ENCODE measurements at places on chromosomes 16 and 17. TPM values are rescaled to one million over a fixed set of nuclear protein-coding genes. Genes with fewer than 3 reads are reported as not detected.

TEDC2 gene
- 0.84 TPM for total RNA-seq

MED31 gene
- total RNA-seq, result 8.4 TPM

C16orf74 gene
- 0.87 TPM for total RNA-seq

EPX gene
- not detected for total RNA-seq

GRAP gene
- total RNA-seq, result 4.0 TPM

HSF5 gene
- not detected for total RNA-seq

DNA sequence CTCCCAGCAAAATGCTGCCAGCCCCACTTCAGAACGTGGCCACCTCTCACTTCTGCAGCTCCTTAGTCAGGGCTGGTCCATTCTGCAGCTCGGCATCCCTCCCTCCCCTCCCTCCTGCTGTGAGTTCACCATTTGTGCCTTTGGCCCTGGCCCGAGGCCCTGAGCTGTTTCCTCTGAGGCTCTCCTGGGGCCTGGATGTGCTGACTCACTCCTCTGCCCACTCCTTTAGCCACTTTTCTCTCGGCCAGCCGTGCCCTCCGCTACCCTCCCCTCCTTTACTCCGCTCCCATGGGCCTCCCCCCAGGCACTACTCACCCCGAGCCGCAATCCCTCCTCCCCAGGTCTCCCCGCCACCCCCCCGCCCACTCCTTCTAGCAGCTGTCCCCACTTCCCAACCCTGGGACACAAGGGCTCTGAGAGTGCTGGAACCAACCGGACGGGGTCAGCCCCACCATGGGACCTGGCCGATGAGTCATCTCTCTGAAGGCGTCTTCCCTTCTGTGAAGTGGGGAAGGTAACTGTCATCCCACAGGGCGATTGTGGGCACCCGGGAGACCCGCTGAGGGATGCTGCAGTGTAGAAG is 11.5 kb downstream of the KCNG4 start:
- peak; percentile 92 for DNase-seq

DNA sequence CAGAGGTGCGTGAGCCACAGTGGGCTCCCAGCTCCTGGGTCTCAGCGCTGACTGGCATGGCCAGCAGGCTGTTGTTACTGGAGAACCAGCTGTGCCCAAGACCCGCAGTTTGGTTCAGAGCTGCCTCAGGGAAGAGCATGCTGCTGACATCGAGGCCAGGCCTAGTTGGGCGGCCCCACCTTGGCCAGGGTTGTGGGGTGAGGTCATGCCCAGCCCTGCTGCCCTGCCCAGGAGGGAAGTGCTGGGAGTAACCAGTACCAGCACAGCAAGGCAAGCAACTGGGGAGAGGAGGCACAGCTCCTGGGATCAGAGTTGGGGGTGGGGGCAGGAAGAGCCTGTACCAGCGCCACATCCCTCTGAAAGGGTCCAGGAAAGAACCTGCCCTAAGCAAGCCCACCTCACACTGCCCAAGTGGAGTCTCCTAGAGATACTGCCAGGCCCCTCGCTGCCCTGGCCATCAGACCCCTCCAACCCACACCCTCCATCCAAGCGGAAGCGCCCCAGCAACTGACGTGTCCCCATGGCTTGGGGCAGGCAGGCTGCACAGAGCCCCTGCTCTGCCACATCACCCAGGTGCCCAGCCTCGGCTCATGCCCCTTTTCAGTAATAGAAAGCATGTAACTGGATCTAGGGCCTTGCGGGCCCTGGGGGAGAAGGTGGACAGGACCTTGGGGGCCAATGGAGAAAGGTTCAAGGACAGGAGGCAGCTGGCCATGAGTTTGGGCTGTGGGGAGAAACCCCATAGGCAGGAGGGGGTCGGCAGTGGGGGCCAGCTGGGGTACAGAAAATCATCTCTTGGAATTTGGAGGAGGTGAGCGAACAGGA is 990 bp downstream of the DOK4 start:
- DNase-seq, result peak; percentile 77

DNA sequence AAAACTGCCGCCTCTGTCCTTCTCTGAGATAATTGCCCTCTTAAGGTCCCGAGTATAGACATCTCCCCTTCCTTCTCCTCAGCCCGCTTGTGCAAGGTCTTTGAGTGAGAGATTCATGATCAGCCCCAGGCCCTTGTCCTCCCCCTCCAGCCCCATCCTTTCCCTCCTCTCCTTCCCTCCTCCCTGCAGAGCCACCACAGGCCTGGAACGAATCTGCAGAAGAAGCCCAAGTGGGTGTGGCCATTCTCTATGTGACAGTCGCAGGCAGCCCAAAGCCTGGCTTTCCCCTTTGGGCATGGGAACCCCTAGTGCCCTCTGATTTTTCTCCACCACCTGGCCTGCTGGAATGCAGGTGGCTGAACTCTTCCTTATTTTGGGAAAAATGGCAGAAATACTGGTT is 7.2 kb upstream of the NDRG4 start:
- peak; percentile 29 for DNase-seq

- no peak for DNase-seq
Observed at GRCh38 chr17:82204831-82205719, 7.6 kb downstream of the CCDC57 start.

DNA sequence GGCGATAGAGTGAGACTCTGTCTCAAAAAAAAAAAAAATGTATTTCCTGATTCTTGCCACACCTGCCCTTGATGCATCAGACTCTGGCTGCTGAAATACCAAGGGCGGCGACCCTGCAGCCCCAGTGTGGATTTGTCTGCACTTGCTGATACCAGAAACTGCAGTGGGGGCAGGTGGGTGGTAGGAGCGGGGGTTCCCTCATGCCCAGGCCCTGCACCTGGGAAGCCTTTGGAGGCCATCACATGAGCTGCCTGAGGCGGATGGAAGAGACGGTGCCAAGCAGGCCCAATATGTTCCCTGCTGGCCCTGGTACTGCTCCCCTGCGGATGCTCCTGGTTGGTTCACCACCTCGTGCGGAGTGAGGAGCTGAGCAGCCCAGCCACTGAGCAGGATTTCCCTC is 50.6 kb downstream of the MARF1 start:
- no peak for DNase-seq

- DNase-seq, result peak; percentile 5
Observed at GRCh38 chr16:11583889-11584565, 2.7 kb downstream of the LITAF start.

DNA sequence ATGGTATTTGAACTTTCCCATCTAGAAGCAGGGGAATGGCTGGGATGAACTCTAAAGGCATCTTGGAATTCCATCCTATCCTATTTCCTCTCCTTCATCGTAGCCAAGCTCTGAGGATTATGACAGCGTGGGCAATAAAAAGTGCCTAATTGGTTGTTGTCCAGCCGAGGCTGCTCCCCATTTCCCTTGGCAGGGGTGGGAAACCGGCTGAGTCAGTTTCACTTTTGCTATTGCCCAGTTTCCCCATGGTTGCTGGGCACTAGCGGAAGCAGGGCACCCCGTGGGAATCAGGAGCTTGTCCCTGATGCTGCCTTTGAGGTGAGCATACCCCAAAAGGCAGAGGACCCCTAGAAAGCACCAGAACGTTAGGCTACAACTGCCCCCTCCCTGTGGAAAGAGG is 13.8 kb upstream of the SP2 start:
- peak; percentile 63 for DNase-seq

GRCh38 chr17:4944163-4944553 is 4.1 kb downstream of the RNF167 start:
- no peak for DNase-seq

DNA sequence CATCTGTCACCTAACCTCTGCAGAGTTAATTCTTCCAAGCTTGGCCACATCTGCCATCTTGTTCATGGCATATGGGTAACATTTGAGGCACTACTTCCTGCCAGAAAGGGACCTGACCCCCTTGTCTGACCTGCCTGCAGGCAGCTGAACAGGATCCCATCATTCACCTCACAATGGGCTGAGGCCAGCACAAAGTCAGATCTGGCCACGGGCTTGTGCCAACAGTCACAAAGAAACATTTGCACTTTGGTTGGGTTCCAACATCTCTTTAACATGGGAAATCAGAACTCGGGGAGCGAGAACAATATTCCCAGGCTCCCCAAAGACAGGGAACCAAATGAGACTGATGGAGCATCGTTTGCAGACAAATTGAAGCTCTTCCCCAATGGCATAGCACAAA is 116.1 kb downstream of the XYLT1 start:
- no peak for DNase-seq

DNA sequence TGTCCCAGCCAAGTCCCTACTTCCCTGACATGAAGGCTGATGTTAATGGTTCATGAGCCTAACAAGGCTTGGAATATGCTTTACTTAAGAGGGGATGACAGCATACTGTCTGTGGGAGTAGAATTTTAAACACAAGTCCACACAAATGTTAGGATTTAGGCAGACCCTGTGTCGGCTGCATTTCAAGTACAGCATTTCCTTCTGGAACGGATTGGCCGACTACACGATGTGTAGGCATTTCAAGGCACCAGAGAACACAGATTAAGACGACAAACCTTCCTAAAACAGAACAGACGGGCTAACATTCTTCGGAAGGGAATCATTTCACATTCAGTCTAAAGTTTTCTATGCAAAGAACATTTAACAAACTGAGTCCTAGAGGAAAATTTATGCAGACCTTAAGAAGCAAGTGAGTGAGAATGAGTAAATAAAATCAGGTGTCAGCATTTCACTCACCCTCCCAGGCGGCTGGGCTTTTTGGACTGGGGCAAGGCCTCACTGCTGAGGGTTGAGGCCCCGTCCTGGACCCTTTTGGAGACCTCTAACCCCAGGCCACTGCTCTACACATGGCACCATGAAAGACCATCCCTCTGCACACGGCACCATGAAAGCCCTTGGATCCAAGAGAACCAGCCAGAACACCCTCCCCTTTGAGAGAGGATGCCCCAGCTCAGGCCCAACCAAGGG is 67.5 kb downstream of the SMPD3 start:
- no peak for DNase-seq

DNA sequence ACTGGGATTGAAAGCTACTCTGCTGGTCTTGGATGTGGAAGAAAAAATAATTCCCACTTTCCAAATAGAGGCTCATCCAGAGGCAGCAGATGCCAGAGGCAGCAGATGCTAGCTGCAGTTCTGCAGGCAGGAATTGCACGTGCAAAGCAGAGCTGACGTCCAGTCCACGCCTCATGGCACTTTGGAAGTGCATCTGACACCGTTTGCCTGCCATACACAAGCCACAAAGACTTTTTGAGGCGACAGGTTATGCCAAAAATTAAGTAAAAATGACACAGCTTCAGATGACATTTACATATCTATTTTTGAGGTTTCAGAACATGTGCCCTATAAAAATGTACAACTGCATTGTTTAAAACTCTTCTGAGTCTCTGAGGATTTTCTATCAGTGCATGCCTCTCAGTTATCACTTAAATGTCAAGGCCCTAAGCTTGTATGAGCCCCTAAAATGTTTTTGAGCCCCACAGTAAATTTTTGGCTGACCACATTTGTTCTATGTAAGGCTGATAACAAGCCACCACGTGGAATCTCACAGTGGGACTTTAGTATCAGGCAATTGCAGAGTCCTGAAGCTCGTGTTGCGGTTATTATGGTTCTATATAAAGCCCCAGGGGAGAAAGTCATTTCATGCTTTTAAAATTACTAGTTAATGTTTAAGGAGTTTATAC is 239.2 kb downstream of the PRKCA start:
- no peak for DNase-seq

DNA sequence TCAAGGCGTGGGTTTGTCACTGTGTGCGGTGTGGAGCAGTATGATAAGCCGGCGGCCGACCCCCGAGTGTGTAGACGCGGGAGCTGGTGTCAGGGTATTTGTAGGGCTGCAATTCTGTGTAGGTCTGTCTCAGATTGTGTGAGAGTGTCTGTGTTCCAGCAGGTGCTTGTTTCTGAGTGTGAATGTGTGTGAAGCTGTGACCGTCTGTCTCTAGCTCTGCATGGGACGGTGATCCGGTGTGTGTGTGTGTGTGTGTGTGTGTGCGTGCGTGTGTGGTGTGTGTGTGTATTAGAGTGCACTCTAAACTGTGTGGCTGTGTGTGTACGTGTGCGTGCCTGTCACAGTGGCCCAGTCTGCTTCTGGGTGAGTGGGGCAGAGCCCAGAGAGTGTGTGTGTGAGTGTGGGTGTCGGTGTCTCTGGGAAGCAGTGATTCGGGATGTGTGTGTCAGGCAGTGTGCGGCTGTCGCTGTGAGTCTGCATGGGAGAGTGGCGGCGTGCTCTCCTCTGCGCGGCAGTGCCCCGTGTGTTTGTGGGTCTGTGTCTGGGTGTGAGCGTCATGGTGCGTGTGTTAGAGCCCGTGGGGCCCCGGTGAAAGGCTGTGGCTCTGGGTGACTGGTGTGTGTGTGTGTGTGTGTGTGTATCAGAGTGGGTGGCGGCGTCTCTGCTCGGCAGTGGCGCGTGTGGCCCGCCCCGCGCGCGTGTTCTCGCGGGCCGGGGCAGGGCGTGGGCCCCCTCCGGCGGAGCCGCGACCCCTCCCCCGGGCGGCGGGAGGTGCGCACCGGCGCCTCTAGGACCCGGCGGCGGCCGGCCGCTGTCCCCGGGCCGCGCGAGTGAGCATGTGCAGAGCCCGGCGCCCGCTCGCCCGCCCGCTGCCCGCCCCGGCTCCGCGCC is at the start of gene WSCD1:
Gene WSCD1, plus strand, starts transcription at position 841 of the 891 bp plus-strand sequence. CDS start 10,280 bp downstream, outside the sequence.
- DNase-seq, result peak; percentile 73

- no peak for DNase-seq
Observed at GRCh38 chr17:560432-560873, 154.2 kb downstream of the VPS53 start.

DNA sequence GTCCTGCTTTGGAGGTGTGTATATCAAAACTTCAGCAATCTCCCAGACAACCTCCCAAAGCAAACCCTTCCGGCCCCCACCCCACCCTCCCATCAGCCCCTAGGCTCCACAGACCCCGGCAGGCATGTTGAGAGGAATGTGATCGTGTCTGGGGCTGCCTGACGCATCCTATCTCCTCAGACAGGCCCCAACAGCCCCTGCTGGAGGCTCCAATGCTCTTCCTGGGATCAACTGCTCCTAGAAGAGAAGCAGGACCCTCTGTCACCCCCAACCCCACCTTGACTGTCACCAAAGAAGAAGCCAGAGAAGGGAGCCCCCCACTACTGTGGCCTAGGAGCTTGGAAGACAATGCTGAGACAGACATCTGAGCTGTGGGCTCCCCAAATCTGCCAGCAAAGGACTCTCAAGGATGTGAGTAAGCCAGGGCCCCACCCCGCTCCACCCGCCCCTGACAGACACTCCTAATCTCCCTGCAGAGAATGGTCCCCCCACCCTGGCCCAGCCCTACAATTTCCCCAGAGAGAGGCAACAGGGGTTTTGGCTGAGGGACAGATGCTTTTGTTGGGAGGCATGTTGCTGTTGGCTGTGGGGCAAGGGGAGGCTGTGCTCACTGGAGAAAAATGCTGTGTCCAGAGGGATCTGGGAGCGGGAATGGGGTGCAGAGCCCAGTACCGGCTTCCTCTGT is 1.6 kb upstream of the KRT14 start:
- DNase-seq, result peak; percentile 66

DNA sequence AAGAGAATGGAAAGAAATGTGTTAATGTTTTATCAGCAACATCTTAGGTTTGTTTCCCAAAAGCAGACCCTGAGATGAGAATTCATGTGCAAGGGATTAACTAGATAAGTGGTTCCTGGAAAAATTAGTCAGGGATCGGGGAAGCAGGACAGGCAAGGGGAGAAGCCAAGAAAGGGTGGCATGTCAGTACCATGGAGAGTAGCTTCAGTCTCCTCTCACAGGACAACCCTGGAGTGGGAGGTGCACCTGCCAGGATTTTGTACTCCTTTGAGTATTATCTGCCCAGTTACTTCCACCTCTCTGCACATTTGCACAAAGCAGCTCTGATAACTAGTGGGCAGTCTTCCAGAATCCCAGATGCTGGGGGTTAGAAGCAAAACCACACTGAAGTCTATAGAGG is 117.0 kb downstream of the RGS9 start:
- DNase-seq, result no peak

Measured in aorta (tissue), 5 donors.